ENCODE measurements at places on chromosomes 4 and X.

DNA sequence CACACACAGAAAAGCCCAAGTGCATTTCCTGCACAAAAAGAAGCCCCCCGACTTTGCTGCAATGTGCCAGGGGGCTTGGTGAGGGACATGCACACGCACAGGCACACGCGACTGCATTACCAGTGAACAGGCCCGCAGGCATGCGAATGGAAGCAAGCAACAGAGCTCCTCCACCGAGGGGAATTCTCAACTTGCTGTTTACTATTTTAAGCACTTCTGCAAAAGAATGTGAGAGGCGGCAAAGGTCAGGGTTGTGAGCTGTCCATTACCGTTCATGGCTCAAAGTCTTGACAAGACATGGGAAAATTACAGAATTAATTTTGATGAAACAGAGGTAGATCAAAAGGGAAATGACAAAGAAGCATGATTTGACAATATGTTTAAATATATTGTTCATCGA lies 342.5 kb upstream of the NOCT start:
- H3K4me1 ChIP-seq, result no peaks in the 10 kb centered on the region
- H3K36me3 ChIP-seq, result no peaks in the 10 kb centered on the region
- no peak for DNase-seq

- peaks cover 42% of the 10 kb centered on the region for H3K27me3 ChIP-seq
- no peak overlapping the region for H3K27ac ChIP-seq
- no peaks in the 10 kb centered on the region for H3K36me3 ChIP-seq
- no peaks in the 10 kb centered on the region for H3K4me1 ChIP-seq
- DNase-seq, result no peak
Observed at GRCh38 chr4:186729856-186730255, 6.2 kb upstream of the FAT1 start.

DNA sequence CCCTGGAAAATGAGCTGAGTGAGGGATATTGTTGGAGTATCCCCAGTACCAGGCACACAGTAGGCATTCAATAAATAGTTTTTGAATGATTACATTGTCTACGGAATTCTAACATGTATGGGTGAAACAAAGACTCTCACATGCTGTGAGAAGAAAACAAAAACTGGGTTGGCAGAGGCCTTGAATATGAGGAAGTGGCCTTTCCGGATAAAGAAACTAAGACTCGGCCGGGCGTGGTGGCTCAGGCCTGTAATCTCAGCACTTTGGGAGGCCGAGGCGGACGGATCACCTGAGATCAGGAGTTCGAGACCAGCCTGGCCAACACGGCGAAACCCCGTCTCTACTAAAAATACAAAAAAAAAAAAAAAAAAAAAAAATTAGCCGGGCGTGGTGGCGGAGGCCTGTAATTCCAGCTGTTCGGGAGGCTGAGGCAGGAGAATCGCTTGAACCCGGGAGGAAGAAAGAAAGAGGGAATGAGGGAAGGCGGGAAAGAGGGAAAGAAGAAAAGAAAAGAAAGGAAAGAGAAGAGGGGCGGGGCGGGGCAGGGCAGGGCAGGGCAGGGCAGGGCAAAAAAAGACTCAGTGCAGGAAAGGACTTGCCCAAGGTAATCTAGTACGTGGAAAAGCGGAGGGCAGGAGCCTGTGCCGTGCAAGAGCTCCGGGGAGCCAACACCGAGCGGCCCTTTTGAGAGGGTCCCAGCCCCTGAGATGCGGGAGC lies 689 bp upstream of the TMA16 start:
- peak overlapping the region; percentile 97 for H3K4me3 ChIP-seq
- H3K36me3 ChIP-seq, result peaks cover 2% of the 10 kb centered on the region
- H3K4me1 ChIP-seq, result peaks cover 7% of the 10 kb centered on the region
- H3K27me3 ChIP-seq, result no peaks in the 10 kb centered on the region

DNA sequence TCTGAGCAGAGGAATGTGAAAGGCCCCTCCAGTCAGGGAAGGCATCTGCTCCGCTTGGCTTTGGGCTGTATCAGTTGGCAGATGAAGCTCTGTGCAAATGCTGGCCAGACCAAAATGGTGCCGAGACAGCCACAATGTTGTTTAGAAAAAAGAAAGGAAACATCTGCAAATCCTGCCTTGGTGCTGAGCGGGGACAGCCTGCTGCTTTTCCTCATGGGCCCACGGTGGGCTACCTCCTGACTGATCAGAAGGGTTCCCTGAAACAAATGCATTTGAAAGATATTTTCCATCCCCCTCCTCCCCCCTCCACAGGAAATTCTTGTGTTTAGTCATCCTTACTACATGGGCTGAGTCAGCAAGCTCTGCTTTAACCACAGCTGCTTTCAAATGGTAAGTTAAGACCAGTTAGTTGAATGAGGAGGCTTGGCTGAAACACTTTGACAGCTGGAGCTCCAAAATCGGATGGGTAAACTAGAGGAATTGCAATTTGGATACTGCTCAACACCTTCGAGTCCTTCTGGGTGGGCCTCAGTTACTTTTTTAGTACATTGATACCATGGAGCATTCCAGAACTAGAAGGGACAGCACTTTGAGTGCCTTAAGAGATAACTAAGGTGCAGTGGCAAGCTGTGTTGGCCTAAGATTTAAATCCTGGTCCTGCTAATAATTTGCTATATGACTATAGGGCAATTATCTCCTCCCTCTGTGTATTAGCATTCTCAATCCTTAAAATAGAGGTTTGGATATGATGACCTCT lies 36.0 kb downstream of the PLAC1 start:
- no peak overlapping the region for H3K4me3 ChIP-seq
- H3K27me3 ChIP-seq, result no peaks in the 10 kb centered on the region
- no peak overlapping the region for H3K27ac ChIP-seq
- no peaks in the 10 kb centered on the region for H3K36me3 ChIP-seq

DNA sequence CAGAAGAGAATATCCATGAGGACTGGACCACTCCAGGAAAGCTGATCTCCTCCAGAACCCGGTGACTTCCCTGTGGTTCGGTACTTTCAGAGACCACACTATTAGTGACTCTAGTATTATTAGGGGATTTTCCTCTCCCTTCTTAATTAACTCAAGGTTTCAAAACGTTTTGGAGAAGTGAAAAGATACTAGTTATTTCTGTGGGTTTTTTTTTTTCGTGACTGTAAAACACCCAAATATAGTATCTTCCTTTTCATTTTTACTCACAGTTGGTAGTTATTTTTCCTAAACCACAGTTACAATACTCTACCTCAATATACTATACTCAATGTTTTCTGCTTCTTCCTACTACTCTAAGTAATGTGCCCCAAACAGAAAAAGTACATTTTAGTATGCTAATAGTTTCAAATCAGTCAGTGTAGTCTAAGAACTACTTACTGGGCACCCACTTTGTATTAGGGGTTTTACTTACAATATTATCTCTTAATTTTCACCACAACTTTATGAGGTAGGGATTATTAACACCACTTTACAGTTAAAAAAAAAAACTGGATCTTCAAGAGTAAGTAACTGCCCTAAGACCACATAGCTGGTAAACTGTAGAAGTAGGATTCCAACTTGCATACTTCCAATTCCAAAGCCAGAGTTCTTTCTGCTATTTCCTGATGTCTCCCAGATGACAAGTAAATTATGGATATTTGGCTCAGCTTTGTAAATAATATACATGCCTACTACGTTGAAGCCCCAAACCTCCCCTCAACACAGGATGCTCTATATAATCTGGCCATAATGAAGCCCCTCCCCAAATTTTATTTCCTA lies 45.0 kb downstream of the SLC9A7 start:
- no peak overlapping the region for H3K27ac ChIP-seq
- DNase-seq, result peak; percentile 56
- no peaks in the 10 kb centered on the region for H3K36me3 ChIP-seq
- peaks cover 27% of the 10 kb centered on the region for H3K4me1 ChIP-seq
- H3K27me3 ChIP-seq, result no peaks in the 10 kb centered on the region

DNA sequence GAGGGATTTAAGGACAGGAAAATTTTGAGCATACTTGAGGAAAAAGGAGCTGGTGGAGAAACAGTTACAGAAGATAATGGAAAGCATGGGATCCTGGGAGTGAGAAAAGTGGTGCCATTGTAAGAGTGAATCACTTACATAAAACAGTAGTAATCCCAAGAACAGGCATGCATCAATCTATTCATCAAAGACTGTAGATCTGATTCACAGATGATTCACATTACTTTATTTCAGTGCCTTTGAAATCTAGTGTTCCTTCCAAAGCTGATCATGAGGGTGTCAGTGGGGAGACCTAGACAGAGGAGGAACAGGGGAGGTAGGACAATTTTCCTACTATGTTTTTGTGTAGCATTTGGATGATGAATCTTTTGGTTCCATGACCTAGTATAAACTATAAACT lies 102.7 kb downstream of the TAB3 start:
- no peaks in the 10 kb centered on the region for H3K27me3 ChIP-seq
- no peaks in the 10 kb centered on the region for H3K4me1 ChIP-seq
- no peak overlapping the region for H3K27ac ChIP-seq
- no peak for DNase-seq
- no peak overlapping the region for H3K4me3 ChIP-seq

GRCh38 chrX:96722781-96723180 lies 38.1 kb downstream of the DIAPH2 start:
- no peak overlapping the region for H3K4me3 ChIP-seq
- no peak overlapping the region for H3K27ac ChIP-seq
- no peaks in the 10 kb centered on the region for H3K4me1 ChIP-seq
- DNase-seq, result no peak

DNA sequence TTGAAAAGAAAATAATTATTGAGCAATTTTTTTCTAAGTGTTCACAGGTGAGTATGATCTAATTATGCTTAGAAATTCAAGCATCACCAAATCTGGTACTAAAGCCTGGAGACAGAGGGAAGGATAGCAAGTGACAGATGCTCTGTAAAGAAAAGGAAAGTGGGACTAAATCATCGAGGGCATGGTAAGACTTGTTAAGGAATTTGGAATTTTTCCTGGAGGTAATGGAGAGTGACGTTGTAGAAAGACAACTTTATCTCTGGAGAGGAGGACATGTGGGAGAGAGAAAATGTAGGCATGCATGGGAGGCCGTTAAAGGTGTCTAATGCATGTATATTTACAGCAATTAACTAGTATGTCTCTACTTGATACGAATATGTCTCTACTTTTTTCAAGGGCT lies 333.2 kb upstream of the ATOH1 start:
- H3K27me3 ChIP-seq, result no peaks in the 10 kb centered on the region
- H3K27ac ChIP-seq, result no peak overlapping the region
- no peaks in the 10 kb centered on the region for H3K4me1 ChIP-seq

- H3K4me3 ChIP-seq, result peak overlapping the region; percentile 29
- H3K27me3 ChIP-seq, result no peaks in the 10 kb centered on the region
- DNase-seq, result no peak
- no peak overlapping the region for H3K27ac ChIP-seq
Observed at GRCh38 chrX:16807976-16808542, 21.8 kb downstream of the TXLNG start.

DNA sequence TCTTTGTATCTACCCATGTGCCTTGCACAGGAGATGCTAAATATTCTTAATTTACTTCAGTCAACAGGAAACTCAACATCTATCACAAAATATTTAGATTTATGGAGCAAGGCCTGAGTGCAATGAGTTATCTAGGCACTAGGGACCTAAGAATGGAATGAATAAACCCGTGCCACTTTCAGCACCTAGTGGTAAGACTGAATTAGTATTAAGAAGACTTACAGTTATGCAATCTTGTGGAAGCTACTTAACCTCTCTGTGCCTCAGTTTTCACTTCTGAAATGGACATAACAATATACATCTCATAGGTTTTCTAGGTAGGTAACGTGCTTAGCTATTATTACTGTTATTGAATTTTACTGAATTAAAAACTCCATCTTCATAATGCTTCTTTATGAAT lies 144.6 kb upstream of the MAP3K15 start:
- no peak for DNase-seq
- H3K27ac ChIP-seq, result no peak overlapping the region
- H3K4me3 ChIP-seq, result no peak overlapping the region
- no peaks in the 10 kb centered on the region for H3K36me3 ChIP-seq
- no peaks in the 10 kb centered on the region for H3K27me3 ChIP-seq

DNA sequence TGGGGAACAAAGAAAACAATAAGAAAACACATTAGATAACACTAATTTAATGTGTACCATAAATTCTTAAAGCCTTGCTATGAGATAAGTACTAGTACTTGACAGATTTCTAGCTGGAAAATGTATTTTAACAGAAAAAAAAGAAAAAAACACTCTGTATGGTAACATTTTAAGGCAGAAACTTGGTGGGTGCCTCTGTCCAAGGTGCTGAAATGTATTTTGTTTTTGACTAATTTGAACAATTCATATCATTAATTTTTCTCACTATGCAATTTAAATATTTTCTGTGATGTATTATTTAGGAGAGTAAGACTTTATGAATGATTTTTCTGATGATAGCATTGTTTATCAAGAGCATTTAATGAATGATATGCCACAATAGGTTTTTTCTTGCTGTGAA lies 107.5 kb downstream of the GABRG1 start:
- H3K4me3 ChIP-seq, result no peak overlapping the region
- H3K4me1 ChIP-seq, result no peaks in the 10 kb centered on the region
- no peak overlapping the region for H3K27ac ChIP-seq
- no peak for DNase-seq
- H3K36me3 ChIP-seq, result no peaks in the 10 kb centered on the region
- H3K27me3 ChIP-seq, result no peaks in the 10 kb centered on the region

- no peaks in the 10 kb centered on the region for H3K4me1 ChIP-seq
- no peak overlapping the region for H3K27ac ChIP-seq
- H3K4me3 ChIP-seq, result no peak overlapping the region
- H3K27me3 ChIP-seq, result no peaks in the 10 kb centered on the region
- no peak for DNase-seq
Observed at GRCh38 chr4:151862766-151863165, 102.0 kb upstream of the GATB start.

- no peak overlapping the region for H3K27ac ChIP-seq
- H3K27me3 ChIP-seq, result no peaks in the 10 kb centered on the region
- peaks cover 4% of the 10 kb centered on the region for H3K36me3 ChIP-seq
- no peaks in the 10 kb centered on the region for H3K4me1 ChIP-seq
Observed at GRCh38 chr4:48654015-48654664, 125.9 kb downstream of the FRYL start.

DNA sequence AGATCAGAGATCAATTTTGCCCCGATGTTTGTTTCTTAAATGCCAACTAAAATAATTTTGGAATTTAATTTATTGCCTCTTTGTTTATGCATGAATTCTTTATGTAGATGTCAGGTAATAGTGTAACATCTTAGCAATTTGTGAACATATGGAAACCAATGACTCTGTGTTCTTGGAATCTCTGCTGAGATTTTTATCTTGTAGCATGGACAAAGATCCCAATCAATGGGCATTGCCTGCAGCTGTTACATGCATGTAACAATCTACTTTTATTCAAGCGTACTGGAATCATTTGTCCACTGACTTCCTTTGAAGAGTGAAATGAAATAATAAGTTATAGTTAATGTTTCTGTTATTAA lies 61.6 kb upstream of the ARSJ start:
- H3K27ac ChIP-seq, result no peak overlapping the region
- no peak for DNase-seq
- no peaks in the 10 kb centered on the region for H3K27me3 ChIP-seq
- no peaks in the 10 kb centered on the region for H3K36me3 ChIP-seq

Data from common myeloid progenitor, CD34-positive (primary cell).